Renal cortex interstitium (tissue), 15 donors: ENCODE measurements at places on chromosomes 5 and 9. TPM values are rescaled to one million over a fixed set of nuclear protein-coding genes. Genes with fewer than 3 reads are reported as not detected.

GRCh38 chr5:118592229-118593002 lies 395.9 kb downstream of the DTWD2 start:
- DNase-seq = no peak

MIER3 gene
- polyA plus RNA-seq = 32.1 TPM

DNA sequence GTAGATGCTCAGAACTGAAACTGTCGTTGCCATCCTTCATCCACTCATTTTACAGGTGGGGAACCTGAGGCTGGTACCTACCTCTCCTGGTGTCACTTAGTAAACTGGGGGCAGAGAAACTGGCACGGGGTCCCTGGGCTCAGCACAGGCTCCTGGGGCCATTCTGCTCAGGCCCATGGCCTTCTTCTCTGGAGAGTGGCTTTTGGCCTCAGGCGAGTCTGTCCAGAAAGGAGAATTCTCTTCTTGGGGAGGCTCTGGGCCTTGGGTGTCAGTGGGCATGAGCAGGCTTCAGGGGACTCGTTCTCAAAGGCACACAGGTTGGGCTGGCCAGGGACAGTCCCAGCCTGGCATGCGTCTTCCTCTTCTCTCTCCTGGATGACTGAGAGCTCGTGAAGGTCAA lies 24.6 kb downstream of the COL5A1 start:
- no peak for DNase-seq

OR1J2 gene
- not detected for polyA plus RNA-seq

GRCh38 chr5:142684508-142685041 lies 1.3 kb downstream of the FGF1 start:
- no peak for DNase-seq

- DNase-seq = no peak
Measured at GRCh38 chr9:117707561-117707960, 3.4 kb downstream of the TLR4 start.

DNA sequence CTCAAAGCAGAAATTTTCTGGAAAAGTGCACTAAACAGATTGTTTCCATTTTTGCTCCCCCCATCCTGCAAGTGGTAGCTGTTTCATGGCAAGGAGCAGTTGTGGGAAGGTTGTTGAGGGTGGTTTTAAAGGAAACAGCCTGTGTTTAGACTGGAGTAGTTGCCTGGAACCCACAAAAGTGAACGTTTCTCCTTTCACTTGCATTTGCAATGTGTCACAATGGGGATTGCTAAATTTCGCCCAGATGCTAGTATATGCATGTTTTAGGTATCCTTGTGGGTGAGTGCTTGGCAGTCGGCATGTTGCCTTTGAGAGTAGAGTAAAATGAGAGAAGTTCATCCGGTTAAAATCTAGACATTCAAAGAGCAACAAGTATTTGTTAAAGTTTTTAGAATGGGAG lies 1099.9 kb upstream of the DMAC1 start:
- no peak for DNase-seq

GRCh38 chr9:126985870-126986498 lies 71.4 kb downstream of the RALGPS1 start:
- DNase-seq = no peak

DNA sequence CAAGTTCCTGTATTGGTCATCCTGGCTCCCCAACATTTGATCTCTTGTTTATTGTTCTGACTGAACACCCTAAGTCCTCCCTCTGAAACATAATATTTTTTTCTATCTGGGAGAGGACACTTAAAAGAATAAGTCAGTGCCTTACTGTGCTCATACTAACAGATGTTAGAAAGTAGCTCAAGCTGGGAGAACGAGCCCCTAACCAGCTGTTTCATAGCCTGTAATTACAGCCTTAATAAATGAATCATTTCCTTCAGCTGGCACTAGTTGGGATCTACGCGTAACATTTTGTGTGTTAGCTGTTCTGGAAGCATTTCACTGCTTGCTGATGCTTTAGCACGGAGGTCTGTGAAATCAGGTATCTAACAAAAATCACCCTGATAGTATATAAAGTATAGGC lies 345.9 kb upstream of the RIOK2 start:
- DNase-seq = peak; percentile 7

- no peak for DNase-seq
Measured at GRCh38 chr9:120715389-120715924, 1.2 kb upstream of the MEGF9 start.

DNA sequence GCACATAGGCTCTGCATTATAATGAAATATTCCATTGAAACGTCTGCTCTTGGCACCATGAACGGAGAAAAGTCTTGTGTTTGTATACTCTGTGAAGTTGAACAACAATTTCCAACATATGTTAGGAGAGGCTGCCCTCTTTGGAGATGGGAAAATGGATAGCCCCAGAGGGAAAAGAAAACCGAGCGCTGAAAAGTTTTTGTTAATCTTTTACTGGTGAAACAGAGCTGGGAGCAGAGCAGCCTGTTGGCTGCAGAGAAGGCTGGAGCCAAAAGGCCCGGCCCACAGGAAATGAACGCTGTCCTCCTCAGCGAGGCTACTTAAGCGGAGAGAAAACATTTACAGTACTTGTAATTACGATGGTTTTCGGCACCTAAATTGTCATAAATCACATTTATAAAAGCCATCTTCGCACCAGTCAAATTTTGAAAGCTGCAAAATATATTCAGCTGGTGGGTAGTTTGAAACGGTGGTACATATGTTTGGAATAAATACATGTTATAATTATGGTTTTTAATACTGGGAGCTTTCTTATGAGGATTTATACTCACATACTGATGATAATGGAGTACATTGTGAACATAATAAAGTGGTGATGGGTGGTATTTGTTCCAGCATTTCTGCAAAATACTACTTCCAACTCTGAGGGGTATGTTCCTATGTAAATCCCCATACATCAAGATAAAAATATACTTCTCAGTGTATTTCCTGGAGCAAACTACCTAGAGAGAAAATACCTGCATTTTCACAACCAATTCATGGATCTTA lies 129.6 kb upstream of the CNTLN start:
- DNase-seq = peak; percentile 61

GRCh38 chr9:116924462-116925110 lies 237.5 kb downstream of the TRIM32 start:
- no peak for DNase-seq

GRCh38 chr5:39543335-39543734 lies 118.6 kb upstream of the DAB2 start:
- DNase-seq = no peak

DNA sequence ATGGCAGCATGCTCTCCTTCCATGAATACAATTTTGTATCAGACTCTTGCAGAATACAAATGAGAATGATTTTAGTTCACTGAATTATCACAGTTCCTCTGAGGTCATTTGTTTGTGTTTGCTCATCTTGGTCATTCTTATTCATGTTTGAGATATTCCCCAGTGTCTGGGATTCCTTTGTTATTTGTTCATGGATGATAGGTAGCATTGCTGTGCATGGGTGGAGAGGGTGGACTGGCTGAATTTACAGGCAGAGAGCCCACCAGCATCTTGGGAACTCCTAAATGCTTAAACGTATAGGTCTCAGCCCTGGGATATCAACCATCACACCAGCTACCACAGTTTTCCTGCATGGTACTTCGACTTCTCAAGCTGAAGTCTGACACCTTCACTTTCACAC lies 459.8 kb downstream of the CCDC171 start:
- DNase-seq = no peak

GRCh38 chr5:80453366-80453765 lies 34.5 kb upstream of the FAM151B start:
- DNase-seq = no peak

DNA sequence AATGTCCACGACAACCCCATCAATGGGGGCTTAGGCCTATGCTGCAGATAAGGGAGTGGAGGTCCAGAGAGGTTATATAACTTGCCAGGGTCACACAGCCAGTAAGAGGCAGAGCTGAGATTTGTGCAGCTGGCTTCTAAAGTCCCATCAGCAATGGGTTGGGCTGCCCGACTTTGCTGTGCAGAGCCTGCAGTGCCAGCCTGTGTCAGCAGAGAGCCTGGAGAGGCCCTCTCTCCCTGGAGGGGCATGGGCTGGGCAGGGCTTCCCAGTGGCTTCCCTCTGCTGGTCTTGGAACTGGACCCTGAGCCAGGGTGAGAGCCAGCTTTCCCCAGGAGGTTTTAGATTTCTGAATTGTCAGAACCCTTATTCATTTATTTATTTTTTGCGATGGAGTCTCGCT lies 77.2 kb upstream of the RAPGEF1 start:
- no peak for DNase-seq

EDIL3 gene
- 41.3 TPM for polyA plus RNA-seq

GRCh38 chr5:91469517-91470165 lies 86.5 kb upstream of the ARRDC3 start:
- DNase-seq = no peak

DNA sequence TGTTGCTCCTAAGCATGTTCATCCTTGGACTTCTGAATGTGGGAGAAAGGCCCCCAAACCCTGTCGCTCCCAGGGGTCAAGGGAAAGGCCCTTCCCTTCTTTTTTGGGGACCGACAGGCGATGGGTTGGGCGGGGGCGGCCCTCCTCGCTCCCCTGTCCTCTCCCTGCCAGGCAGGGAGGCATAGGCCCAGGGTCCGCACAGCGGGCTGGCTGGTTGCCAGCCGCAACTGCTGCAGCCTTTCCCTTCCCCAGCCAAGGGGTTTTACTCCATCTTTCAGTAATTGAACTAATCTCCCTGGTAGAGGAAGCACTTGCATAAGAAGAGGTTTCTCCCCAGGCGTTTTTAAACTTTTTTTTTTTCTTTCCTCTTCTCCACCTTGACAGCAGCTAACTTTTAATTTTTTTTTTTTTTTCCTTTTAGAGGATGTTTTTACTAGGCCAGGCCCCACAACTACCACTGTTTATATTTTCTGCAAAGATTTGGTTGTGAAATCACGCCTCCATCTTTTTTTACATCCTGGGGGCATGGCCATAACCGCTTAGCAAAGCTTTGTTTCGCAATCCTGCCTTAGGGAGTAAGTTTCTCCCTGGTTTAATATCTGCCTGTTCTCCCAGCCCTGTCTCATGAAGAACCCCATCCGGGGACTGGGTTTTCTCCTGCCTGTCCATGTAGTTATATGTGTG lies 216.9 kb upstream of the ZNF608 start:
- DNase-seq = no peak
